GM04504 (cell line): ENCODE measurements at places on chromosomes 11 and 22.

- DNase-seq, result peak; percentile 71
Observed at GRCh38 chr11:111913997-111914396, 1.5 kb downstream of the HSPB2 start.

GRCh38 chr11:134261626-134262488 lies 8.5 kb downstream of the ACAD8 start:
- DNase-seq, result no peak

DNA sequence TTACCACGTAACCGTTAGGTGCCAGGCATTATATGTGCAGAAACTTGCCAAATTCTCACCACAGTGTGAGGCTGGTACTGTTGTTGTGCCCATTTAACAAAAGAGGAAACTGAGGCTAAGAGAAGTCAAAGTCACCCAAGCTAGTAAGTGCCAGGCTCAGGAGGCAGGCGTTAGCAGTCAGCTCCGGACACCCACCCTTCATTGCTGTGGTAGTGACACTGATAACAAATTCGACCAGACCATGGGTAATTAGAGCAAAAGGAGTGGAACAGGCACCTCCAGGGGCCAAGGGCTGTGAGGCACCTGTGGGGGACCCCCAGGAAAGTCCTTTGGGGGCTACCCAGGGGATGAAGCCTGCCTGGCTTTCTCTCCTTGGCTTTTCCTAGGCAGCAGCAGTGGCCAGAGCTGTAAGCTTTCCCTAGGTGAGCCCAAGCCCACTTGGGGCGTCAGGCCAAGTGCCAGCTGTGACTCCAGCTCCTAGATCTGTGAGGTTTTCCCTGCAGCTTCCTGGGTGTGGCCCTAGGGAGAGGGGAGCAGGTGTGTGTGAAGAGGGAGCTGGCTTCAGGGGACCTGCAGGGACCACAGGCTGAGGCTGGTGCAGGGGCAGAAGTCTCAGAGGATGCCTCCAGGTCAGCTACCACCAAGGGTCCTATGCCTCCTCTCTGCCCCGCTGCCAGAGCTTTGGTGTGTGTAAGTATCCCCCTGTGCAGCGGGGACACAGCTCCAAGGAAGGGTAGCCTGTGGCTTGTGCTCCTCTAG lies 19.7 kb upstream of the ALX4 start:
- no peak for DNase-seq

- DNase-seq, result no peak
Observed at GRCh38 chr11:1289211-1289935, 20.1 kb downstream of the TOLLIP start.

- DNase-seq, result no peak
Observed at GRCh38 chr22:20143883-20144665, 6.8 kb downstream of the CCDC188 start.

DNA sequence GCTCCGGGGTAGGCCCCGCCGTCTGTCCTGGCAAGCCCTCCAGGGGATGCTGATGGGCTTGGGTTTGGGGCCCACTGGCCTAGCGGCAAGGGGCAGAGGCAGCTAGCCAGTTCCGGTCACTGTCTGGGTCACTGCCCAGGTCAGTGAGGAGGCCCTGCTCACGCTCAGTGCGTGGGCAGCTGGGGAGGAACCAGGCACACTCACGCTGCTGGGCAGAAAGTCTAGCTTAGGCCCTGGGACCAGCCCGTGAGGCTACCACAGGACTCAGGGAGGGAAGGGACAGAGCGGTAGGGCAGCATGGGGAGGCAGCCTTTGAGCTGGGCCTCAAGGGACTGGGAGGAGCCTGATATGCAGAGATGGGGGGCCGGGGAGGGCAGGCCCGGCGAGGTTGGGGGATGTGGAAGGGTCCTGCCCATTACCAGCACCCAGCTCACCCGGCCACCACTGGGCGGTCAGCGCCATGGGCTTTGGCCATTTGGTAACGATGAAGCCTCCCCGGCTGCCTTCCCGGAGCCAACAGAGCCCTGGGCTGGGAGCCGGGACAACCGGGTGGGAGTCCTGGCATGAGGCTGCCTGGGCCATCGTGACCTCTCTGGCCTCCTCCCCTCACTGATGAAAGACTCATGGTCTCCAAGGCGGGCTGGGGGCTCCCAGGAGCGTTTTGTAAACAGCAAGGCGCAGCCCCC lies 14.2 kb downstream of the SHISAL1 start:
- DNase-seq, result no peak

GRCh38 chr11:87355596-87355995 lies 317.9 kb downstream of the TMEM135 start:
- no peak for DNase-seq

DNA sequence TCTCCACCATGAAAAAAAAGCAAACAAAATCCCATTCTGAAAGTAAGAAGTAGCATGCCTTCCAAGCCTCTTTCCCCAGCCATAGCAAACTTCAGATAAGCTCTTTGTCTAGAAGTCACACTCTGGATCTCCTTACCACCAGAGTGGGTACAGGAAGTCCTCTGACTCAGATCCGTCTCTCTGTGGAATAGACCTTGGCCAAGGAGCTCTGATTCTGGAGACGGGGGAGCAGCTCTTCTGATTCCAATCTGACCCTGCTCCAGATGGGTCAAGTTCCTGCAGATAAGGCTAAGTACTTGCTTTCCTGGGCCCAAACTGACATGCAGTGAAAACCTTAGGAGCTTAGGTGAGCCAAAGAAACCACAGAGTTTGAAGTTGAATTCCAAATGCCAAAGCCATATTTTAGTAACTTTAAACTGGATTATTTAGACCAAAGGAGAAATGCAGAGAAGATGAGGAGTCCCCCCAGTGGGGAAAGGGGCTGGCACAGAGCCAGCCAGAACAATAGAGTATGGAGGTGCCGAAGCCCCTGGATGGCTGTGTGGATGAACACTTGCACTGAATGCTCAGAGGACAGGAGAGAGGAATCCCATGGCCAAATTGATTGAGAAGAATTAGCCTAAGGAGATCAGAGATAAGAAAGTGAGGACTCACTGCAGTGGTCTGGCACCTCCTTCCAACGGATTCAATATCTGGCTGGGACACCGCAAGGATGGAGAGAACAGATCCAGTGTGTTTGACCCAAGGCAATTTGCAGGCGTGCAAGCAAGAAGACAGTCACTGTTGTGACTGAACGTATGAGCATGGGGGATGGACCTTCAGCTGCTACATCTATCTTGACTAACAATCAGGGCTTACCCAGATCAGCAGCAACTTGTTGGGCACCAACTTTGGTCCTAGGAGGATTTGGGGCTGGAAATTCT lies 54.9 kb downstream of the ENDOD1 start:
- DNase-seq, result no peak

GRCh38 chr11:130904380-130904779 lies 11.9 kb downstream of the SNX19 start:
- no peak for DNase-seq

DNA sequence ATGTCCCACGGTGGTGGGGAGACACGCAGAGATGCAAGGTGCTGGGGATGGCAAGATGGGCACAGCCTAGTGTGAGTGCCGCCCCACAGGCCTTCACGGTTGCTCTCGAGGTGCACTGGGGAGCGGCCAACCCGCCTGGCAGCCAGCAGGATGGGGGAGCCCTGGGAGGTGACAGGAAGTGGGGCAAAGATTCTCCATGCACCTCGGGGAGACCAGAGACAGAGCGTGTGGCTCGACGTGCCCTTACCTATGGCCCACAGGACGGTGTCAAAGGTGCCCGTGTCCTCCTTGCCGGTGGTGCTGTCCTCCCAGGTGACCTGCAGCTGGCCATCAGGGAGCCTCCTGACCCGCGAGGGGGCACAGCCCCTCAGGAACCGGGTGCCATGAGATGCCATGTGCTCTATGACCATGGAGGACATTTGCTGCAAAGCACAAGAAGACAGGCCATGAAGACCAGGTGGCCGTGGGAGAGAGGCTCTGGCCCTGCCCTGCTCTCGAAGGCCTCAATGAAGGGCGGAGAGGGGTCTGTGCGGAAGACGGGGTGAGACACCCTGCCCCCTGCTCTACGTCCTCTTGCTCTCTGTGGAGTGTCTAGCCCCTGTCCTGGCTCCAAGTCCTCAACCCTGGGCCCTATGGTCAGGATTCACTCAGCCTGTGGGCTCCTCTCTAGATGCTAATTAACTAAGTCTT lies 40.6 kb upstream of the GNB1L start:
- no peak for DNase-seq

DNA sequence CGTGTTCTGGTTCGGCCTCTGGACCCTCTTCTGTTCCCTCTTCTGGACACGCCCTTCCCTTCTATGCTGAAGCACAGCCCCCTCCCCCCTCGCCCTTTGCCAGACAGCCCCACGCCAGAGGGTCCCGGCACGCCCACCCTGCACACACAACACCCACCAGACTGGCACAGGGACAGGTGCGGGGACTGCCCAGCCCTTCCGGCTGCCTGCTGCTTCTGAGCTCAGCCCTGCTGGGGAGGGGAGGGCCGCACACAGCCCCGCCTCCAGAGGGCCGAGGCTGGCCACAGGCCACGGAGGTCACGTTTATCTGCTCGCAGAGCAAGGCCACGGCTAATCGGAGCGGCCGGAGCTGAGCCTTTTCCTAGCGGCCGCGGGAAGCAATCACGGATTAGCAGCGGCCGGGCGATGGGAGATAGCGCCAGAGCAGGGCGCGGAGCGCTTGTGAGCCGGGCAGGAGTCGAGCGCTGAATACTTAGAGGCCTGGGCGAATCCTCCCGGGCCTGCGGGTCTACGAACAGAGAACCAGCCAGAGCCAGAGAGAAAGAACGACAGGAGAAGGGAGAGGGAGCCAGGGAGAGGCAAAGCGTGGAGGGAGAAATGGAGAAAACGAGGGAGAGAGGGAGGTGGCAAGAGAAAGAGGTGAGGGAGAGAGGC lies 21.5 kb downstream of the OTUB1 start:
- DNase-seq, result no peak

- DNase-seq, result no peak
Observed at GRCh38 chr11:91786097-91786496, 438.5 kb upstream of the FAT3 start.

DNA sequence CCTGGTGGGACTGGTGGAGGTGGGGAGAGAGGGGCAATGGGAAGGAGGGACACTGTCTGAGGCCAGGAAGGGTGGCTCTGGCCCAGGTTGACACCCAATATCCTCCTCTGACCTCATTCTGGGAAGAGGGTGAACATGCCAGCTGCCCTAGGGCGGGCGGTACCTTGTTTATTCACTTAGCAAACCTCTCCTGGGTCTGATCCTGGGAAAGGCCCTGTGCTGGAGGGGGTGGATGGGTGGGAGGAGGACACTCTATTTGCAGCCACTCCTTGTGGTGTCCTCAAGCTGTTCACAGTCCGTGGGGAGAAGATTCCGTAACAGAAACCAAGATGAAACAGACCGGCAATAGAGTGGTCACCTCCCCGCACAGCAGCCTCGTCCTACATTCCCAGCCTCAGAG lies 49.7 kb upstream of the EIF3D start:
- no peak for DNase-seq

DNA sequence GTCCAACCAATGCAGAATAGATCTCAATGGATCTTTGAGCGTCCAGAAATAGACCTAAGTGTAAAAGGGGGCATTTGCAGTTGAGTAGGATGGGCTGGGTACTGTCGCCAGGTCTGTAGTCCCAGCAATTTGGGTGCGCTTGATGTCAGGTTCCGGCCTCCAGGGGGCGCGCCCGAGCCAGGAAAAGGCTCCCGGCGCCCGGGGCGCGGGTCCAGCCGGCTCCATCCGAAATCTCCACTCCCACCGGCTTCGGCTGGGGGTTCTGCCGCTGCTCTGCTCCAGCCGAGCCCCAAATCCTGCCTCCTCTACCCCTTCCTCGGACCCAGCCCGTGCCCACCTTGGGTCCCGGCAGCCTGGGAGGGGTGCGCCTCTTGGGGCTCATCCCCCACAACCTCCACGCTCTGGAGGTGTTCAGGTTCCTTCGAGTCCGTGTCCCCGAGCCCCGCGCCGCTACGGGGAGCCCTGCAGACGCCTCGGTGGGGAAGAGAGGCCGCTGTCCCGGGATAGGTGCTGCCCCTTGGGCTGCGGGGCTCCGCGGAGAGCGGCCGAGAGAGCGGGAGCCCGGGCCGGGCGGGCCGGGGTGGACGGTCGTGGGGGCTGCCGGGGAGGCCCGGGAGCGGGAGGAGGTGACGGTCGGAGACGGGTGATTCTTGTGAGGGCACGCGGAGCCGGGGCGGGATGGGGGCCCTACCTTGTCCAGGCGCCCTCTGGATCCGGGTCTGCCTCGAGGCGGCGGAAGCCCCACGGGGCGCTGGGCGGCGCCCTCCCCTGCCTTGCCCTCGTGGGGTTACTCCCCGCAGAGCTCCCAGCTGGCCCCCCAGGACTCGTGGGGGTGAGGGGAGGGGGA lies 13.0 kb upstream of the CYB5R3 start:
- peak; percentile 28 for DNase-seq

DNA sequence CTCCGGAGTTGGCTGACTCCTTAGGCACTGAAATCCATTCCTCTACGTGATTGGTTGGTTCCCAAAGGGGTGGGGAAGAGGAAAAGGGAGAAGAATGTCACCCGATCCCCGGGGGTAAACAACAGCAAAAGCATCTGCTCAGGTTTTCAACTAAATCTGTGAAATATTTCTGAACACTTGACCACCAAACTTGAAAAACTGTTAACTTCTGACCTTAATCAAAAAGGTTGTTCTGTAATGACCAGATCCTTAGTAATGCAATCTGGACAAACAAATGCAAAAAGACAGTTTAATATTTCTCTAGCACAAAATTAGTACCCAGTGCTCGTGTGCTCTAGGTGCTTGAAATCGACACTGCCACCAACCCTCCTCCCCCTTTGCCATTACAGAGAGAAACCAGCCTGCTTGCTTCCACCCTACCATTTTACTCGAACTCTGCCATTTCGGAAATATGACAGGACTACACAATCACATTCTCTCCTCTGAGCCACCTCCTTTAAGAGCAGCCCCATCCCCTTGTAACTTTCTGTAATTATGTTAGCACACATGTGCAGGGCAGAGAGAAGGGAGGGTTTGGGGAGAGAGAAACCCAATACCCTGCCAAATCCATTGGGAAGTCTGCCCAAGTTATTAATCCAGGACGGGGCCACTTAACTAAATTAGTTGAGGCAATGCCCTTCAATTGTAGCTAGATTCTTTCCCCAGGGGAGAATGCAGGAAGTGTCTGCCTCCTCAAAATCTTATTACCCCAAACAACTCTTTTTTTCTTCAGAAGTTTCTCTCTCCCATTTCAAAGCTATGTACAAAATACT lies 113.8 kb downstream of the RBFOX2 start:
- peak; percentile 83 for DNase-seq

DNA sequence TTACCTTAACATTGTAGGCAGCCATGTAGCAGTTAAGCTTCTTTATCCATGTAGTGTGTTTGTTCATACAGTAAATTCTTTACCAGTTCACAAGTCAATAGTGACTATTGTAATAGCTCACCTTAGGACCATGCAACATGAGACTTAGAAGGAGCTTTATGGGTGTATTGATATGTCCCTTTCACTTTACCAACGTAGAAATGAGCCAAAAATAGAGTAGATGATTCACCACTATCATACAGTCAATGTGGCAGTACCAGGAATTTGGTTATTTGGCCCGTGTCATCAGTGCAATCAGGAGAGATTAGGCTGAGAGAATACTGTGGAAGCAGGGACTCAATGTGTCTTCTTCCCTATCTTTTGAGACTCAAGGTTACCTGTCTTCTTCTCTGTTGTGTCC lies 4.7 kb downstream of the ZDHHC13 start:
- DNase-seq, result no peak
